ENCODE measurements at places on chromosomes 7 and 10.
A peak's percentile ranks its signal among the peaks of the same experiment; 100 is the strongest.

DNA sequence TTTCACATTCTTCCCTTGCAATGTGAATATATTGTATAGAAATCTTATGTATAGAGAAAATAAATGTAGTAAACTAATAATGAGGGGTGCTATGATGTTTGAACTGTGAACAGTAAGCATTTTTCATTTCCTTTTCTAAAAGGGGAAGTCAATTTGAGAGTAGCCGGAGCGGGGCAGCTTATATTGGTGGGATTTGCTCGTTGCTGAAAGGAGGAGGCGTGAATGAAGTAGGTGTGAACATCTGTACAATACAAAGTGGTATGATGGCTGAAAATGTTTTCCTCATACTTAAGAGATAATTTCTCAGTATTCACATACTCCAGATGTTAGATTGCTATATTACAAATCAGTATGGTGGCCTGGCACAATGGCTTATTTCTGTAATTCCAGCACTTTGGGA is 87.1 kb downstream of the SRI start:
- DNase-seq, result no peak

GRCh38 chr7:32020551-32021159 is 49.6 kb downstream of the PDE1C start:
- DNase-seq, result no peak

DNA sequence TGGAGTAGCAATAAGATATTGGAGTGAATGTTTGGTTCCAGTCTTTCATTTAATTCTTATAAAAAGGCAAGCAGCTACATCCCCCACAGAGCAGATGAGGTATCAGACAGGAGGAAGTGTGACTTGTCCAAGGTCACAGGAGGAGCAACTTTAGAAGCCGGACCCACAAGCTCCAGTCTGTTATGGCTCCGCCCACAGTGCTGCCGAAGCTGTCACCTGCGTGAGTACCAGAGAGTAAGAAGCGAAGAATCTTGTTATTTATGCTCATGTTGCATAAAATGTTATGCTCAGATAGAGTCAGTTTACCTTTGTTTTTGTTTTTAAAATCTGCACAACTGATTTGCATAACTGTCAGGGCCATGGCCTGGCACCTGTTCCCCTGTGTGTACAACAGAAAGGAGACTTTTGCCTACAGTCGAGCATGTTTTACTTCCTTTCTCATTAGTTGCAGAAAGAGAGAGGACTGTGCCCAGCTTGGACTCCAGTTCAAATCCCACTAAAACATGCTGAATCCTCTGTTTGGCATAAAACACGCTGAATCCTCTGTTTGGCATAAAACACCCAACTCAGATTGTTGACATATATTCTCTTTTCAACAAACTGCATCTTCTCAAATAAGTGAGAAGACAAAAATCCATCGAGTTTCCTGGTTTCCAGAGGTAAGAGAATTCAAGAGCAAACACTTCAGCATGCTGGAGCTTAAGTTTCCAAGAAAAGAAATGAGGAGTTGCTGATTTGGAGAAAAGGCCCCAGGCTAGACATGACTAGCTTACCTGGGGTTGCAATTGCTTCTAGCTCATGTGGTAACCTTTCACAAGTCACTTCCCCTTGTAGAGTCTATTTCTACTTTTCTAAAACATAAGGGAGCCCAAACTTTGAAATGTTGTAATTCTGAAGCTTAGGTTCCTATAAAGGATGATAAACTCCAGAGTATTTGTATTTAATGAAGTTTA is 409.8 kb upstream of the ZMIZ1 start:
- no peak for DNase-seq

DNA sequence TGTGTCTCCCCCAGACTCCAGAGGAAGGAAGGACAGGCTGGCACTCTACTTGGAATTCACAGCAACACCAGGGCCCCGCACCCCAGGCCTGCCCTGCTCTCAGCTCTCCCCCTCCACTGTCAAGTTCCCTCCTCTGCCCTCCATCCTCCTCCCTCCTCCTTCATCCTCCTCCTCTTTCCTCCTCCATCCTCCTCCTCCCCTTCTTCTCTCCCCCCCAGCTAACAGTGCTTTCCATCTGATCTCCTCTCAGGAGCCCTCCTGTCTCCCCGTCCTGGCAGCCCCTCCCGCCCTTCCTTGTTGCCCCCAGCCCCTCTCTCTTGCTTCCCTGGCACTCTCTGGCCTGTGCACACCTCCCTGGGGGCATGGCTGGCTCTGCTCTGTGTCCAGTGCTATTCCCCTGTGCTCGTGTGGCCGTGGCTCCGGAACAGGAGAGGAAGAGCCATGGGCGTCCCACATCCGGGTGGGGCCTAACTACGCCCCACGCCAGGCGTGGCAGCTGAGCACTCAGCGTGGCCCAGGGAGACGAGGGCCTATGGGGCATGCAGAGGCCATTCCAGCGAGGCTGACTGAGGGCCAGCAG is 64.2 kb downstream of the PWWP2B start:
- DNase-seq, result no peak

- DNase-seq, result no peak
Measured at GRCh38 chr10:88374392-88375175, 208.5 kb downstream of the RNLS start.

DNA sequence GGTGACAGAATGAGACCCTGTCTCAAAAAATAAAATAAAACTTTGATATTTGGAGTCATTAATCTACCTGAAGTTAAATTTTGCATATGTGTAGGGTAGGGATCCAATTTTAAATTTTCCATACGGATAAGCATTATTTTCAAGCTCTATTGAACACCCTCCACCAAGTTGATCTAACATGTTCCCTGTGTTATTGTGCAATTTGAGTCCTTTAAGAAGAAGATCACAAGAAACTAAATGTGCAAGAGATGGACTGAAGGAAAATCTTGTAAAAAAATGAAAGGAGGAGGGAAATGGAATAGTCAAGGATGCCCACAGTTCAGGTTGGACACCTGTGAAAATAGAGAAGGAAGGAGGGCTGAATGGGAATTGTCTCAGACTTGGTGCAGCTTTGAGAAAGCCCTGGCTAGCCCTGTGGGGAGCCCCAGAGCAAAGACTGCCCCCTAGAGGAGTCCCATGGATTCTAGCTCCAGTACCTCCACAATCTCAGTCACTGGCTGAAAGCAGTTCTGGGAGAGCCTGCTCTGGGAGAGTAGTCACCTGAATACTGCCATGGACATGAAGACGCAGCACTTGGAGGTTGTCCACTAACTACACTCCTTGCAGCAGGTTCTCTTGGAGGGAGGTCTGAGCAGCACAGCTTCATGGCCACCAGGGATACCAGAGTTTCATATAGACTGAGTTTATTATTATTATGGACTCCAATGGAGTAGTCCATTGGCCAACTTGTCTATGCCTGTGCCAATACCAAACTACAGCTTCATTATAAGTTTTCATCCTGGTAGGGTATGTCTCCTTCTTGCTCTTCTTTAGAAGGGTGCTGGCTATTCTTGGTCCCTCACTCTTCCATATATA is 5.7 kb upstream of the TIAL1 start:
- DNase-seq, result peak; percentile 16

DNA sequence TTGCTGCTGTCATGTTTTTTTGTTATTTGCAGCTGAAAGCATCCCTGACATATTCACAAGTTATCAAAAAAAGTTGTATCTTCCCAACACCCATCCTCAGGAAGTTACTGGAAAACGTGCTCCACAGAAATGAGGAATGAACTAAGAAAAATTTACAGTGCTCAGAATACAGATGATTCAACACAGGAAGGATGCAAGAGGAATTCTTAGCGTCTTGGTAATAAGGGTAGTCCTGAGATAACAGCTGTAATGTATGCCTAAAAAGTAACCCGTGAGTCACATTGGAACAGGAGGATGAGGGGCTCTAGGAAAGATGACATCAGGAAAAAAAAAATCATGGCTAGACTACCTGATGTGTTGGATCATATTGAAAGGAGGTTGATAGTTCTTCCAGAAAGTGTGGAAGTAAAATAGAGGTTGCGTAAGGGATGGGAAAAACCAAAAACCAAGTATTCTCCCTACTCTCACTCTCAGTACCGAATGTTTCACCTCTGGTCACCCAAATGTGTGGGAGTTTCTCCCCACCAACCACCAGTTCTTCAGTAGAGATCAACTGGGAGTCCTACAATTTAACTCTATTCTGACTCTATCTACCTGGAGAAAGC is 3.9 kb downstream of the ADAM12 start:
- DNase-seq, result peak; percentile 92

DNA sequence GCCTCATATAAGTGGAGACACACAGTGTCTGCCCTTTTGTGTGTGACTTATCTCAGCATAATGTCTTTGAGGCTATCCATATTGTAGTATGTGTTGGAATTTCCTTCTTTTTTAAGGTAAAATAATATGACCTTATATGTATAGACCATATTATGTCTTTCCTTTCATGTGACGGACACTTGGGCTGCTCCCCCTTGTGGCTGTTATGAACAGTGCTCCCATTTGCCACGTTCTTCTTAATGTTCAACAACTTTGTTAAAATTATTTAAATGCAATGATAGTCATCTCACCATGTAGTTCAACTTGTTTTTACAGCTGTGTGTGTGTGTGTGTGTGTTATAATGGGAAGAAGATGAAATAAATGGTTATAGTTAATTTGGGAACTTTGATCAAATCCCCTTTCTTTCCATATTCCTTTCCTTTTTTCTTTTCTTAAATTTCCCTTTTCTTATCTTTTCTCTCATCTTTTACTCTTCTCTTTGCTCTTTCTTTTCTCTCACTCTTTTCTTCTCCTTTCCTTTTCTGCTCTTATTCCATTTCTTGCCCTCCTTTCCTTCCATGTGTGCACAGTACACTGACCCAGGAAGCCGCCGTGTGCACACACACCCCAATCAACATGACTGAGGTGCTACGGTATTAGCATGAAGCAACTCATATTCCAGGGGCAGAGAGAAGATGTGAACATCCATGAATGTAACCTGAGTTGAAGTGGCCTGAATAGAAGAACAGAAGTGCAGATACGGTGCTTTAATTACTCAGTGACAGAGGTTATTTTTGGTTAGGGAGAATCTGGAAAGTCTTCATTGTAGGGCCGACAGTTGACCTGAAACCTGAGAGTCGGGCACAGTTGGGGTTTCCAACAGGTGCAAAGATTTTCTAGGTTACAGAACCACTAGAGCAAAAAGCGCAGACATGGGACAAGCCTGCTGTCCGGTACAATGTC is 596.6 kb downstream of the SDK1 start:
- peak; percentile 51 for DNase-seq

DNA sequence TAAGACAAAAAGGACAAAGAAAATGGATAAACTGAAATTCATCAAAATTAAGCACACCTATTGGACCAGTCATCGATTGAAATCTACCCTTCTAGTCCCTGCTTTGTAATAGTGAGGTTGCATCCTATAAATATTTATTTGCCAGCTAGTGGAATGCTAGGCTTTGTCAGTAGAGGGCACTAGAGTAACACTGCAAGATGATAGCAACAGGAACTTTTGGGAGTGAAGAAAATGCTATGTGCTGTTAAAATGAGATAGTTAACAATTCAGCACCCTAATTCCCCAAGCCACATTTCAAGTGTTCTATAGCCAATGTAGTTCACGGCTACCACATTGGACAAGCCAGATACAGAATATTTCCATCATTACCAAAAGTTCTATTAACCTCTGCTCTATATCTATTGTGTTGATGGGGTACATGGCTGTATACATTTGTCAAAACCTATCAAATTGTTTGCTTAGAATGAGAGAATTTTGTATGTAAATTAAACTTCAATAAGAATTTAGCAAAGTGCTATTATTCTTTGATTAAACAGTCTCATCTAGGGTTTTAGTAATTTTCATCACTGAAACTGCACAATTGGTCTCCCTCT is 69.8 kb downstream of the LSMEM1 start:
- peak; percentile 50 for DNase-seq

- no peak for DNase-seq
Measured at GRCh38 chr7:106871793-106872571, 6.9 kb downstream of the PIK3CG start.

DNA sequence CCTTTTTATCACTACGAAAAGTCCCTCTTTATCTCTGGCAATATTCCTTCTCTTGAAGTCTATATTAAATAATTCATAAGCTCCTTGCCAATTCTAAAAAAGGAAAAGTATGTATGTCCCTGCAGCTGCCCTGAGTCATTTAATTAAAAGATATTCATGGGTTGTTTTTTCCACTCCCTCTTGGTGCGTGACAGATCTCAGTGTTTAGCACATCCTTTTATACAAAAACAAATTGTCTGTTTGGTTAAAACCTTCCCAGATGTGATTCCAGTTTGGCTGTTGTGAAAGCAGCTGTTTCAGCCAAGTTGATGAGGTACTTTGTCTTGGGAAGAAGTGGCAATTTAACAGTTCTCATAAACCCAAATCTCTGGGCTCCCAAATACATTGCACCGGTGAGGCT is 33.8 kb upstream of the PRLHR start:
- DNase-seq, result peak; percentile 2

GRCh38 chr7:108003599-108003935 is 606 bp upstream of the LAMB1 start:
- DNase-seq, result no peak

- DNase-seq, result no peak
Measured at GRCh38 chr7:75687246-75688088, 51.3 kb downstream of the HIP1 start.

GRCh38 chr7:49432254-49432653 is 341.2 kb upstream of the VWC2 start:
- no peak for DNase-seq

DNA sequence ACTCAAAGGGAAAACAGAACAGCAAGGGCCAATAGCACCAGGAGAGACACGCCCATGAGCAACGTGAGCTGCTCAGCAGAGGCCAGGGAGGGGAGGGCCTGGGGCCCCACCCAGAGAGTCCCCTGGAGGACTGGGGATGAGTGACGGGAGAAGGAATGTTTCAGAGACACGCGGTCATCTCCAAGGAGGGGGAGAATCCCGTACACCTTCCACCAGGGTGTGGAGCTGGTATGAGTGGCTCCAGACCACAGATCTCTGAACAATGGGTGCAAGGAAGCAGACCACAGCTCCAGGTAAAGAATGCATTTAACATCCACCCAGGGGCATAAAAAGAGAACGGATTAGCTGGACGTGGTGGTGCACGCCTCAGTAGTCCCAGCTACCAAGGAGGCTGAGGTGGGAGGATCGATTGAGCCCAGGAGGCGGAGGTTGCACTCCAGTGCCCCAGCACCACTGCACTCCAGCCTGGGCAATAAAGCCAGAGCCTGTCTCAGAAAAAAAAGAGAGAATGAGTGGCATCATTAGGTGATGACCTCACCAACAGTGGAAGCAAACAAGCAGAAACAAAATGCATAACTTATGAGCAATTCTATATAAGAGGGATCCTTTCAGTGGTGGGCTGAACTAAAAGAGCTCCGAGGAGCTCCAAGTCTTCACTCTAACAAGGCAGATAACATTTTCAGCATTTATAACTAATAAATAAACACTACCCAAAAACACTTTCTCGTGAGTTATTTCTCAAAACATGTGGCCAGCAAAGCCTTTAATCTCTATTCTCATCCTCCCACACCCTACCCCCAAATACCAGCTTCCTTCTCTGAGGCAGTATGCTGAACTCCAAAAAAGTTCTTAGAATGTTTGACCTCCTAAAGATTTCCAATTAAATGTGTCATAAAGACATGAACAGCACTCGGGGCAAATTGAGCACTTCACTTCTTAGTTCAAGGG is 12.5 kb downstream of the PSAP start:
- peak; percentile 36 for DNase-seq

Measured in fibroblast of skin of abdomen (primary cell).